ENCODE measurements at places on chromosomes 4 and X.

DNA sequence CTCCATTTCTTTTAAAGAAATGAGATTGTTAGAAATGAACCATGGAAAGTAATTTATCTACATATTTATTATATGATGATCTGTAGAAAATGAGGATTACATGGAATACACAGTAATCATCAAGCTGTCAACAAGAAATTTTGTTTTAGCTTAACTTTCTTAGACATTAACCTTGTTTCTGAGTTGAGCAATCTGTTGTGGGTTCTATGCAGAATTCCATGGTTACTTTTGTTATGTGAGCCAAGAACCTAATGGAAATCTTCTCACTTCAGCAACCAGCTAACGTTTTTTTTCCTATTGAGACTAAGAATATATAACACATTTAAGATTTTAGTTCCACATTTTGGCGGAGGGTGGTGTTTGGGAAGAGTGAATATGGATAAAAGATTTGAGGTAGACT lies 136.1 kb upstream of the SLC4A4 start:
- DNase-seq, result no peak

GRCh38 chr4:4426511-4427120 lies 39.7 kb downstream of the NSG1 start:
- no peak for DNase-seq

DNA sequence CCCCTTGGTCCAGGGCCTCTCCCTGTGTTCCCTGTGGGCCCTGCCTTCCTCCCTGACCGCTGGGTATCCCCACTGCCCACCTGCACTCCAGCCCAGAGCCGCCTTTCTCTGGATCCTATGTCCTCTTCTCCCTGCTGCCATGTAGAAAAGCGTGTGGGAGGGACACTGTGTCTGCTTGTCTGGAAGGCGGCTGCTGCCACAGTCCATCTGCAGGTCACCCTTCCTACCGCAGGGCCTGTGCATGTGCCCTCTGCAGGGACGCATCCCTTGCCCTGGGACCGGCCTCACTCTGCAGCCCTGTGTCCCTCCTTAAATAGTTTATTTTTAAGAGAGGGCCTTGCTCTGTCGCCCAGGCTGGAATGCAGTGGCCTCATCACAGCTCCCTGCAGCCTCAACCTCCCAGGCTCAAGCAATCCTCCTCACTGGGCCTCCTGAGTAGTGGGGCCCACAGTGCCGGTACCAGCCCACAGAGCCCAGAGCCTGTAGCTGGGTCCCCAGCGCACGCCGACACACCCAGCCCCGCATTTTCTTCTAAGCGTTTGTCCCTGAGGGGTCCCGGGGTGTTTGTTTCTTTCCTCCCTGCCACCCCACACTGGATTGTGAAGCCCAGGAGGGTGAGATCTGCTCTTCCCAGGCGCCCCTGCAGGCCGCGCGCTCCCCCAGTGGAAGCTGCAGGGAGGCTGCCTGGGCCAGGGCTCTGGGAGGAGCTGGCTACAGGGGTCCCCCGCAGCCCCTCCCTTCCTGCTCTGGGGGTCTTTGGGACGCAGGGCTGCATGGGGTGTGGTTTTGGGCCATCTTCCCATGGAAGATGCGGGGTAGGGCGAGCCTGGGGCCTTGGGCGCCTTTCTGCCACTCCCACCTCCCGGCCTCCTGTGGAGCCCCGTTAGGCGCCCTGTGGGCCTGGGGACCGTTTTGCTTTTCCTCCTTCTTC lies 12.8 kb upstream of the NAT8L start:
- no peak for DNase-seq

DNA sequence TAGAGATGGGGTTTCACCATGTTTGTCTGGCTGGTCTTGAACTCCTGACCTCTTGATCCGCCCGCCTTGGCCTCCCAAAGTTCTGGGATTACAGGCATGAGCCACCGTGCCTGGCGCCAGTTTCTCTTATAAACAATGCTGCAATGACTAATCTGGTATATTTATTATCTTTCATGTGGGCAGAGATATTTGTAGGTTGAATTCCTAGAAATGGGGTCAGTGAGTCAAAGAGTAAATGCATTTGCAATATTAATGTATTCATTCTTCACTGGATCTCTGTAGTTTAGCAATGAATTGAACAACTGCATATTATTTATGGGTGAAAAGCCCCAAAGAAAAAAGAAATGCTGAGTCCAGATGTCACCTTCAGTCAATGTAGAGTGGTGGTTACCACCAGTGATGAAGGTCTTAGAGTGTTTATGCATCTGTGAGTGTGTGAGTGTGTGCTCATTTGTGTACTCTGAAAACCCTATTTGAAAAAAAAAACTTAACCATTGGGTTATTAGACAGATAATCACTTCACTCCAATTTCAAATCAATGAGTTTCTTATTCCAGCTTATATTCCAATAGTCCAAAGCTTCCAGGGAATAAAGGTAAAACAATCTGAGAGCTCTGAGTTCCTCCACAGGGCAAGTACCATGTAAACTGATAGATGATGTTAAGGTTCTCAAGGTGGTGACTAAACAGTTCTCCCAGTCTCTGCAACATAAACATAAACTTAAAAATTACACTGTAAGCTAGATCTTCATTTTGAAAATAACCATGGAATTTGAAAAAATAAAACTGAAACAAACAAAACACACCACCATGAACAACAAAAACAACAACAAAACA lies 22.6 kb upstream of the CD38 start:
- no peak for DNase-seq

DNA sequence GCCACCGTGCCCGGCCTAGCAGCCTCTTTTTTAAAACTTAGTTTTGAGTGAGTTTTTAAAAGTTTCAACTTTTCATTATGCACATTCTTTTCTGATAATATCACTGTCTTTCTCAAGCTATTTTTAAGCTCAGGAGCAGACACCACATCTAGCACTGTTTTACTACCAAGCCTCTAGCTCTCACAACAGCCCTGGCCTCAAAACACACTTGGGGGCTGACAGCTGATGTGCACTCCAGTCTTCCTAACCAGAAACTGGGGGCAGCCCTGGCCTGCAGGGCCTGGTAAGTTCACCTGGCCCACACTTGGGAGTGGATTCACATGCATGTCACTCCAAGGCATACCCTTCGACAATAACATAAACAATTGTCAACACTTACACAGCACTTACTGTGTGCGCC lies 34.0 kb downstream of the CENPU start:
- DNase-seq, result no peak

DNA sequence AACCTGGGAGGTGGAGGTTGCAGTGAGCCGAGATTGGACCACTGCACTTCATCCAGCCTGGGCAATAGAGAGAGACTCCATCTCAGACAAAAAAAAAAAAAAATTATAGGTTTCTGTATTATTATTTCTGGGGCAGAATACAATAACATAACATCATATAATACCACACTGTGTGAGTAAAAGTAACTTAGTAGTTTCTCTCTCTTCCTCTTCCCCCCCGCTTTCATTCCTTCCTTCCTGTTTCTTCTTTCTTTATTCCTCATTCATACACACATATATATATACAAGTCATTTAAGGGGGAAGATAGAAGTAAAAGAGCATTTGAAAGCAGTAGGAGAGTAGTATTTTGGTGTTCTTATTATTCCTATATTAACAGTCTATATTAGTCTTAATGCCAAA lies 55.9 kb upstream of the FHDC1 start:
- no peak for DNase-seq

GRCh38 chr4:151218343-151218742 lies 58.6 kb upstream of the PRSS48 start:
- DNase-seq, result no peak

GRCh38 chr4:179112441-179113170 lies 1670.4 kb upstream of the AGA start:
- DNase-seq, result no peak

DNA sequence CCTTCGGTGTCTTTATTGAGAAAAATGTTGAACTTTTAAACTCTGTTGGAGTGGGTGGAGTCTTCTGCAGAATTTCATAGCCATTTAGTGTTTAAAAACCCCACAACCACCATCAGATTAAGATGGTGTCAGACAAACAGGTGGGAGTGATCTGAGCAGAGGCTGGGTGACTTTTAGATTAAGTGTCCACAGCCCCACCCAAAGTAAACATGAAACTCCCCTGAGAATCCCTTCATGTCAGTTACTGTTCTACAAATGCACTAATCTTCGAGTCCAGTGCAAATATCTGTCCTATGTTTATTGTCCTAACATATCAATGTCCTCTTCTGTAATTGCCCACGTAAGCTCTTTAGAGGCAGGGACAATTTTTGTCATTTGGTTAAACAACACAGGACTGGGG lies 175.6 kb upstream of the RBPJ start:
- DNase-seq, result no peak

DNA sequence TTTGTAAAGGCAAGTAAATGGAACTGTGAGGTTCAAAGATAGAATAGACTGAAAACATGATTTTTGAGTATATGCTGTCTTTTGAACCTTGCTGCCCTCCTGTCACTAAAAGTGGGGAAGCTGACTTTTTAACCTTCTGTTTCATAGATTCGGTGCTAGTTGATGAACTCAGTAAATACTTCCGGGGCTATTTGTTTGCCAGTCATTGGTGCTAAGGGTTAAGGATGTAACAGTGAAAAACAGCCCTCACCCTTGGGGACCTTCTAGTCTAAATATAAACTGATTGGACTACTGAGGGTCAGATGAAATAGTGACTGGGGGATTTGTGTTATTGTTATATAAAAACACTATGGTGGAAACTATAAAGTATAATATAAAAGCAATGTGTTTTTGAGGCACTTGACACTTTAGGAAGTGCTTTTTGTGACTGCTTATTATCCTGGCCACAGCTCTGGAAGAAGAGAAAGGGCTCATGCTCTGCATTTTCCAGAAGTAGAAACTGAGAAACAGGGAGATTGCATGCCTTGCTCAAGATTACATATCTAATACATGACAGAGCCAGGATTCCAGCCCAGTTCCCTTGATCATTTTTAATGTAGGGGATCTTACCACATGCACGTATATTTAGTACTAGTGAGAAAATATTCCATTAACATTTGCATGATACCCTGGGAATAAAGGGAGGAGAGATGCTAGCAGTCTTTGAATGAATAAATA lies 3.9 kb downstream of the BST1 start:
- no peak for DNase-seq
